ENCODE measurements at places on chromosomes 16 and 17. TPM values are rescaled to one million over a fixed set of nuclear protein-coding genes. Genes with fewer than 3 reads are reported as not detected.
A peak's percentile ranks its signal among the peaks of the same experiment; 100 is the strongest.

The TBC1D3G gene
- total RNA-seq: not detected

The PRSS53 gene
- 1.1 TPM for total RNA-seq

The EVI2B gene
- total RNA-seq: 3.3 TPM

The KRTAP17-1 gene
- total RNA-seq: not detected

The IL17C gene
- total RNA-seq: not detected

The VTN gene
- 24.3 TPM for total RNA-seq

The DPEP3 gene
- not detected for total RNA-seq

The RRAD gene
- 325 TPM for total RNA-seq

DNA sequence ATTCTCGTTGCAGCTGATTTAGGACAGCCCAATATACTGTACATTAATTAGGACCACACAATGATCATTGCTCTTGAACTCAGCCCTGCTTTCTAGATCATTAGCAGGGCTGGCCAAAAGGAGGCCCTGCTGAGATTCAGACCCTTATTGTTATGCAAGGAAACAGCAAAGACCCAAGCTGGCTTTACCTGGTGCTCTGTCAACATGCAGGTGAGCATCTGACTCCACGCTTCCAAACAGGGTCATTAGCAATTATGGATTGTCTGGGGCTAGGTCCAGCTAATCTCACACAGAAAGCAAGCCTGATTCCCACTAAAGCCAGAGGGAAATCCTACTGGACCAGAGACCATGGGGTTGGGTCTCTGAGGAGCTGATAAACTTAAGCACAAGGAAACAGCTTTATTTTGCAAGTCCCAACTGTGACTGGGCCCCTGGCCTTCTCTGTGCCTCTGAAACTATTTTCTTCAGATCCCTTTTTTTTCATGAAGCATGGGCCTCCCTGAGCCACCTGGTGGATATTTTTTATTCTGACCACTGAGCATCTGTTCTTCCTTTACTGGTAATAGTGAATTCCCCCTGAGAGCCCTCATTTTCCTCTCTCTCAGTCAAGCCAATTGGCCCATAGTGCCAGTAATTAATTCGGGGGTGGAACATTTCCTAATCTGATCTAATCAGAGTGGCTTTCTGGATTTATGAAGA is 236.1 kb downstream of the GRIN2A start:
- no peak for DNase-seq

GRCh38 chr16:9849697-9850245 is 332.5 kb downstream of the GRIN2A start:
- DNase-seq: no peak

- no peak for DNase-seq
Measured at GRCh38 chr17:65901394-65901793, 290.5 kb downstream of the CEP112 start.

DNA sequence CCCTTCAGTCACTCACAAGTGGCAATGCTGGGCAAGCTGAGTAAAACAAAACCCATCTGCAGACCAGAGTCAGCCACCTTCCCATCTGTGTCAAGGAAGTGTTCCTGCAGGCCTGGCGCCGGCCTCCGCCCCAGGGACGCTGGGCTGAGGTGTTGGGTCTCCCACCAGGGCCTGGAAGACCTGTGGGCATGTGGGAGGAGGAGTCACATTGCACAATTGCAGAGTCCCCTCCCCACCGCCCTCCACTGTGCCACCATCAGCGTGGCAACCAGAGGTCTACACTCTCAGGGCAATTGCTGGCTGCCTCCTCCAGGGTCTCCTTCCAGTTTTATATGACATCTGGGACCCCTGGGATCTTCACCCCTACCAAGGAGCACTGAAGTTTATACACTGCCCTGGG is 3.0 kb upstream of the MYO15A start:
- DNase-seq: no peak

- no peak for DNase-seq
Measured at GRCh38 chr16:78425891-78426510, 326.5 kb downstream of the WWOX start.

DNA sequence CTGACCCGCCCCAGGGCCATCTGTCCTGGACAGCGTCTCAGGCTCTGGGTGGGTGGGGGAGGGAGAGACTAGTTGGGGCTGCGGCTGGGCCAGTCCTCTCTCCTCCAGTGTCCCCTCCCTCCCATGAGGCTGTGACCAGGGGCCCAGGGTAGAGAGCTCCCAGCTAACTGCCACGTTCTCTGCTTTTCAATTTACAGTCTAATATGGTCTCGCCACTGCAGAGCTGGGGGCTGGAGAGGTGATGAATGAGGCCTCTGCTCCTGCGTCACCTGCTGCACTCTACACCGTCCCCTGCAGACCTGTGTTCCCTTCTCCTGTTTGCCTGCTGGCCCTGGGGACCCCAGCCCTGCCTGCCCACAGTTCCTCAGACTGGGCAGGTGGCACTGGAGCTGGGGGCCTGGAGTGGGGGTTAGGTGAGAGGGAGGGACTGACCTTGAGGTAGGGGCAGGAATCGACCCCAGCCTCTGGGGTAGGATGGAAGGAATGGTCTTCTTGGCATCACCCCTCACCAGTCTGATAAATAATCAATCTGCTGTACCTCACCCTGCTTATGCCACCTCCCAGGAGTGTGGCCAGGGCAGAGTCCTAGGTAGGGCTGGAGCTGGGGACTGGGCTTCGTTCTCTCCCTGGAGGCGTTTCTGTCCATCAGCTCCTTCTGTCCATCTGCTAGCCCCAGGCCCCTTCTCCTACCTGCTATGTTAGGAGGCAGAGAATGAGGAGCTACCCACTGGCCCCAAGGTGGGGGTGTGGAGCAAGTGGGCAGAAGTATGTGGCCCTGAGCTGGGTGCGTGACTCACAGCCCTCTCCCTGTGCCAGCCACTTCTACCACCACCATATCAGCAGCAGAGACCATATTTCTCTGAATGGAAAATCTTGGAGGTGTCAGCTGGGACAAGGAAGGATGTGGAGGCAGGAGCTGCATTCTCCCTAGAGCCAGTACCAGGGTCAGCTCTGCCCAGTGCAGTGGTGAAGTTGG is 12.9 kb downstream of the SEZ6 start:
- no peak for DNase-seq

DNA sequence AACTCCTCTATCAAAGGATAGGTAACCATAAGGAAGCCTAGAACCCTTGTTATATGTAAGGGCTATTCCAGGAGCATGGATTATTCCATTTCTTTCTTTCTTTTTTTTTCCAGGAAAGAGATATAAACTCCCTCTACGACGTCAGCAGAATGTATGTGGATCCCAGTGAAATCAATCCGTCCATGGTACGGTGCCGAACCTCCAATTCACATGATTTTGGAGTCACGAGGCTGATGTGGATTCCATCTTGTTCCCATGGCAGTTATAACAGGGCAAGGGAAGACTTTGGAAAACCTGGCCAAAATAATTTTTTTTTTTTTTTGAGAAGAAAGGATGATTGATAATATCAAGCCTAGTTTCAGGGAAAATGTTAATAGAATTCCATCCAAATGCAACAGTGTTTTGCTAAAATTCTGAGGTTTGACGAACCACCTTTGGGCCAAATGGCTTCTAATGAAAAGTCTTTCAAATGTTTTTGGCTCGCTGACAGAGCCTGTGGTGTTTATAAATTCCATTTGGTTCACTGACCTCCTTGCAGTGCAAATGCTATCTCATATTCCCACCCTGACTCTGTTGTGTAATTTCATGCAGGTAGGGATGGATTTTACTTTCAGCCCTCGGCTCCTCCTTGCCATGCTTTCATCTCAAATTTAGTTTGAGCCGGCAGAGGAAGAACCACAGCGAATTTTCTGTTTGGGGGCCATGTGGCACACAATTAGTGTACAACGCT is 90.0 kb downstream of the SDR42E1 start:
- DNase-seq: no peak

DNA sequence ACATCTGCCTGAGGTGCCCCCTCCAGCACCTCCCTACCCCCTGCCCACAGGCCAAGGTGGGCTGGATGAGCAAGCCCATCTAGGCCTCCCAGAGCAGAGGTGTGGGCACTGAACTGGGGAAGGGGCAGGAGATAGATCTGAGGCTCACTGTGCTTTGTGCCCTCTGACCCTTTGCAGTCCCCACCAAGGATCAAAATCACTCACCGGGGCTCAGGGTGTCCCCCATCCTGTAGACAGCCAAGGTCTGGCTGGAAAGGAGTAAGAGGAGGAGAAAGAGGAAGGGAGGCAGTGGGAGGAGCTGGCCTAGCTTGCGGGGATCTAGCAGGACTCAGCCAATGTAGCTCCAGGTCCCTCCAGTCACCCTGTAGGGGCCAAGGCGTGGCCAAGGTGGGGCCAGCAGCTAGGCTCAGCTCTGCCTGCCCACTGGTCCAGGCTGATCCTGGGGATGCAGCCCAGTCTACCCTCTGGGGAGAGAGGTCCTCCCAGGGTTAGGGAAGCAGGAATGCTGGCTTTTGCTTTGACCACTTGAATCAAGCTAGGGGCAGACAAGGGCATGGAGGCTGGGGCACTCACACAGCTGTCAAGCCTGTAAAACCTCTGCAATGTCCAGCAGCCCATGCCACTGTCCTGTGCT is 1.8 kb downstream of the SLC12A4 start:
- peak; percentile 50 for DNase-seq

- DNase-seq: no peak
Measured at GRCh38 chr16:18958621-18959029, 25.1 kb upstream of the TMC7 start.

- DNase-seq: no peak
Measured at GRCh38 chr17:9266697-9267117, 245.4 kb downstream of the NTN1 start.

GRCh38 chr17:64244165-64244564 is 18.9 kb downstream of the TEX2 start:
- no peak for DNase-seq

- no peak for DNase-seq
Measured at GRCh38 chr16:50496990-50497389, 51.2 kb upstream of the NKD1 start.

DNA sequence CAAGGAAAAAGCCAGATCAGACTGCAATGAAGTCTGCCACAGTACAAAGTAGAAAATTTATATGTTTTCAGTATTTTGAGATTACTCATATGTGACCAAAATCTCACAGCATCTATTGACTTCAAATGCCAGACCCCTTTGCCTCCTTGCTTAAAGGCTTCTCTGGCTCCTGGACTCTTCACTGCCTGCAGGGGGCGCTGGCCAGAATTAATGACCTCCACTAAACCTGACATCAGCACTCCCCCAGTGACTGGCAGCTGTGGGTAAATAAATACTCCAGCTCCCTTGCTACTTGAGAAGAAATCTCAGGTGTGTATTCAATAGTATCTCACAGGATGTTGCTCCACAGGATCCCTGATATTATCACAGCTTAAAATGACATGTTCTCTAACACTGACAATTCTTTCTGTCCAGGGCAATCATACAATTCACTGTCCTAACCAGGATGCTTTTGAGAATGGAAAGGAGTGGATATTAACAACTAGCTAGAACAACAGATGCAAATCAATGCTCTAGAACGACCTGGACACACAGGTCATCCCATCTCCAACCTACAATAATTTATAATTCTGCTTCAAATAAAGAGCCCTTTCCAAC is 4.0 kb downstream of the BECN1 start:
- DNase-seq: peak; percentile 58

- no peak for DNase-seq
Measured at GRCh38 chr16:11481987-11482386, 104.7 kb downstream of the LITAF start.

DNA sequence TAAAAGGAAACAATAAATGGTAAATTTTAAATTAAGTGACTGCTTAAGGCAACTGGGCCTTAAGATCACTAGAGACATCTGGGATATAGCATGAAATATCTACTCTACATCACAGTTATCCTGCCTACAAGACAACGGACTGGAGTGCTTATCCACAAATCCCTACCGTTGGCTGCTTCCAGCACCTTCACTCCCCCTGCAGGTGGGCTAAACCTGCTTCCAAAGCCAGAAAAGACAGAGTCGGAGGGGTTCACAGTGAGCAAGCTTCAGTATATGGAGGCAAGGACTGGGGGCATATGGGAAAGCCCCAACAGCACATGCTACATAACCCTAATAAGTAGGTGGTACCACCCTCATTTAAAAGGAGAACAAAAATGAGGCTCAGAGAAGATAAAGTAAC is 45.3 kb downstream of the GRIN2A start:
- DNase-seq: no peak

GRCh38 chr16:72985995-72986394 is 61.9 kb downstream of the ZFHX3 start:
- peak; percentile 80 for DNase-seq

GRCh38 chr17:65055708-65056638 is 567 bp downstream of the GNA13 start:
- DNase-seq: peak; percentile 69

GRCh38 chr16:73062743-73063733 is 15.1 kb upstream of the ZFHX3 start:
- no peak for DNase-seq

GRCh38 chr17:67365738-67366192 is 612 bp downstream of the PSMD12 start:
- DNase-seq: no peak

DNA sequence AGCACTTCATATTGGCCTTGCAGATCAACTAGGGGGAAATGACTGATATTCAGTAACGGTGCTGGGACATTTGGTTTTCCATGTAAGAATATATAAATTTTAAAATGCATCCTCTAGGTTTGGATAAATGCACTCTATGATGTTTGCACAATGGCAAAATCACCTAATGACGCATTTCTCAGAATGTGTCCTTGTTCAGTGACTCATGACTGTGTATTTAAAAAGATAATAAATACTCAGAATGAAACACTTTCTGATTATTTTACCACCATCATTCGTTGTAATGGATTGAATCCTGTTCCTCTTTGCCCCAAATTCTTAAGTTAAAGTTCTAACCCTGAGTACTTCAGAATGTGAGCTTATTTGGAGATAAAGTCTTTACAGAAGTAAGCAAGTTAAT is 17.2 kb upstream of the ADGRG1 start:
- no peak for DNase-seq

GRCh38 chr17:44123356-44124117 is at the start of gene HDAC5:
HDAC5 (minus strand) TSS chr17:44123641; CDS start chr17:44117515, 6,126 bp downstream.
- DNase-seq: peak; percentile 96

- DNase-seq: no peak
Measured at GRCh38 chr17:80770881-80771611, 220.6 kb upstream of the CHMP6 start.

- no peak for DNase-seq
Measured at GRCh38 chr17:3835410-3836229, 10.4 kb downstream of the NCBP3 start.

DNA sequence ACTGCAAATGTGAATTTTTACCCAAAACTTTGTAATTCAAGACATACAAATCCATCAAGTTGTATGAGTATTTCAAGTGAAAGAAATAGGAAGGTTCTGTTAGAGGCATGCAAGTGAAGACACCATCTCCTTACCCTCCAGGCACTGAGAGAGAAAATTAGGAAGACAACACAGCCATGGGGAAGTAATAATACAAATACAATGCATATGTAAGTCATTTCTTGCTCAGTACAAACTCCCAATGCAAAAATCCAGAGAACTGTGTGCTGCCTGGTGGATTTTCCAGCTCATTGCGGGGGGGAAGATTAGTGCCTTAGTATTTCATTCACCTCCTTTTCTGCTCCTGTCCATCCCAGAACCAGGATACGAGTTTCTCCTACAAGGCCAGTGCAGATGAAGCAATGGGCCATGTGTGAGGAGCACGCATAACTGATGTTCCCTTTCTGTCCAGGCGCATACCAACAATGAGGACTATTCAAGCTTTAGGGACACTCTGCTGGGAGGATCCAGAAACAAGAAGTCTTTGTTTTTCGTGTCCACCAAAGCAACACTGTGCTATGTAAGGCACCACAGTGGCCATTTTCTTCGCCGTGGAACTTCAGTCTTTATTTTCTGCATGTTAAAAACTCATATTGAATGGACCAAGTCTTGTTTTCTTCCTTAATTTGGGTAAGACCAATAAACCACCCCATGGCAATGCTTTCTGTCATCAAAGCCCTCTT is 143.7 kb upstream of the RCVRN start:
- no peak for DNase-seq

GRCh38 chr16:61929776-61930175 is 106.5 kb downstream of the CDH8 start:
- DNase-seq: no peak
